ENCODE measurements at places on chromosomes 2 and 18.
A peak's percentile ranks its signal among the peaks of the same experiment; 100 is the strongest.

DNA sequence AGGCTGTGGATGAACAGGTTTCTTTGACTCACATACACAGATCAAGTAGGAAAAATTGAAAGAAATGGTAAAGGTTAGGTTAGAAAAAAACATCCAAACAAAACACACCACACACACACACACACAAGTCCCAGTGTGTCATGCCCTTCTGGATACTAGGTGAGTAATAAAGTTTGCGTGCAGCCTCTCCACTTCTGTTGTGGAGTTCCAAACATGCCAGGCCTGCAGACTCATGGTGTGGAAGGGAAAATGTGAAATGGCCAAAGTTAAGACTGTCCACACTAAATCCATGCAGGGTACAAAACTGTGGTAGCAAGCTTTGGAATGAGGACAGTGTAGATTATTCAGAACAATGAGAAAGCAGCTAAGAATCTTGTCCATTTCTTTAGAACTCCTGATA is 114.6 kb downstream of the IKZF2 start:
- DNase-seq = no peak

GRCh38 chr18:58493516-58494253 is 135.2 kb downstream of the ALPK2 start:
- peak; percentile 29 for DNase-seq

- no peak for DNase-seq
Measured at GRCh38 chr2:109497463-109497862, 116.3 kb downstream of the SEPTIN10 start.

DNA sequence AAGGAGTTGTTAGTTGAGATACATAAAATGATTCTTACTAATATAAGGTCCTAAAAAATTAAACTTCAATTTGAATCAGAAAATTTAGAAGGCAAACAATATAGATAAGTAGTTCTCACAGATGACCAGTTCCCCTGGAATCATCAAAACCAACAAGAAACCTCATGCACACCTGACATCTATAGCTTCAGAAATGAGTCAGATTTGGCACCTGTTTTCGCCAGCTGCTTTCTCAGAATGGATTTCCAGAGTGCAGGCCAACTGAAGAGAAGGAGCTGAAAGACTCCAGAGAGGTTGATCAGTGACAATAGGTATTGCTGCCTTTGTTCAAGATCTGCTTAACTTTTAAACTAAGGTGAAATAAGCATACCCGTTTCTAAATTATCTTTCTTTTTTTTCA is 192.4 kb downstream of the RDH14 start:
- no peak for DNase-seq

GRCh38 chr18:473802-474201 is 26.7 kb downstream of the COLEC12 start:
- no peak for DNase-seq

- no peak for DNase-seq
Measured at GRCh38 chr2:69386360-69386759, 667 bp downstream of the GFPT1 start.

DNA sequence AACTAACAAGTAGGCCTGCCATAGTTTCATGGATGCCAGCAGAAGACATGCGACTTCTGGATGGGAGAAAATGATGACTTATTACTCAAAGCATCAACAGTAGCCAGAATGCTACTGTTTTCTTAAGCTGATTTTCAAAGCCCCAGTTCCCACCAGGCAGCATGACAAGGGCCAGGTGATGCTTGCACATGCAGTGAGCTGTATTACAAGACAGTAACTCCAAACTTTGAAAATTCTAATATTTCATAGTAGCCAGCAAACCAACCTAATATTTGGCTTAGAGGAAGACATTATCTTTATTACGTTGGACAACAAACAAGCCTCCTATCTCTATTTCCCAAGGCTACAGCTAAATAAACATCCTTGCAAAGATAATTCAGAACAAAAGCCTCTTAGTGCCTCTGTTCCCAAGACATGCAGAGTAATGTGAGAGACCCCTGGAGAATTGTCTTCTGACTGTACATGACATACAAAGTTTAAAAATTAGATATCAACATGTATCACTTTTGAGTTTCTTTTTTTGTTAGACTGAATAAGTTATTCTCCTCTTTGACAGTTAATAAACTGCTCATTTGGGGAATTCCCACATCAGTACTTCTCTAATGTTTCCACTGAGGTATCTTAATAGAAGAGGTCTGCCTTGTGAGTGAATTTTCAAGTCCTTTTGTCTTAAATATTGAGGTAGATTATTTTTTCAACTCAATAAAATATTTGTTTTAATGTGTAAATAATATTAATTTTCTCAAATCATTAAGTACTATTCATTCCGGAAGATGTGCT is 367.6 kb upstream of the CWC22 start:
- no peak for DNase-seq
